ENCODE measurements at places on chromosomes 3 and 15. TPM values are rescaled to one million over a fixed set of nuclear protein-coding genes. Genes with fewer than 3 reads are reported as not detected.

Gene GPR176
- total RNA-seq: not detected

Gene ITIH1
- not detected for total RNA-seq

Gene ZPLD1
- not detected for total RNA-seq

Gene CFAP100
- not detected for total RNA-seq

Gene STXBP5L
- total RNA-seq: not detected

Gene LRRIQ4
- not detected for total RNA-seq

Gene CPNE4
- not detected for total RNA-seq

Gene GRM2
- total RNA-seq: 3.0 TPM

Gene GHRL
- 0.30 TPM for total RNA-seq

Gene TAGLN3
- total RNA-seq: 0.47 TPM

Gene RPP25
- total RNA-seq: 6.4 TPM

Gene FSD2
- total RNA-seq: not detected

Gene FBN1
- 1.6 TPM for total RNA-seq

Gene CCDC13
- total RNA-seq: 0.65 TPM

Gene HEG1
- total RNA-seq: 26.6 TPM

Gene GOLGA6L22
- total RNA-seq: not detected

Gene RASGRP1
- total RNA-seq: 185 TPM

Gene DNAH12
- total RNA-seq: 0.10 TPM

Gene CACNA2D3
- total RNA-seq: not detected

Gene SQOR
- 98.6 TPM for total RNA-seq

Gene CYP11A1
- total RNA-seq: not detected

Gene SPATA12
- total RNA-seq: not detected

Gene ZNF620
- 5.5 TPM for total RNA-seq

Gene ACTC1
- total RNA-seq: not detected

Gene KBTBD8
- total RNA-seq: 8.3 TPM

Gene MELTF
- total RNA-seq: 6.4 TPM

Gene COL6A5
- total RNA-seq: not detected

Gene CD96
- 307 TPM for total RNA-seq

Gene PP2D1
- not detected for total RNA-seq

Gene FILIP1L
- 0.44 TPM for total RNA-seq

Gene ACKR4
- 0.10 TPM for total RNA-seq

Gene SENP5
- 31.1 TPM for total RNA-seq

Gene ECT2
- 60.2 TPM for total RNA-seq

Gene TFDP2
- 29.4 TPM for total RNA-seq

Gene GOLGA6B
- total RNA-seq: not detected

Gene C3orf85
- not detected for total RNA-seq

Gene CACNA1D
- total RNA-seq: 0.33 TPM

Gene ROBO2
- not detected for total RNA-seq

Gene MOBP
- not detected for total RNA-seq

Gene LNP1
- 0.72 TPM for total RNA-seq

Gene ABHD17C
- 4.0 TPM for total RNA-seq

Gene CD80
- 7.4 TPM for total RNA-seq

Gene NAA80
- total RNA-seq: 28.9 TPM

Gene GUCA1C
- not detected for total RNA-seq
